ENCODE measurements at places on chromosomes 7 and 10. TPM values are rescaled to one million over a fixed set of nuclear protein-coding genes. Genes with fewer than 3 reads are reported as not detected.

- H3K36me3 ChIP-seq = no peaks in the 10 kb centered on the region
- DNase-seq = no peak
- no peak overlapping the region for H3K27ac ChIP-seq
- no peak overlapping the region for H3K4me3 ChIP-seq
- no peaks in the 10 kb centered on the region for H3K27me3 ChIP-seq
Observed at GRCh38 chr7:70553364-70553763, 578.6 kb upstream of the GALNT17 start.

DNA sequence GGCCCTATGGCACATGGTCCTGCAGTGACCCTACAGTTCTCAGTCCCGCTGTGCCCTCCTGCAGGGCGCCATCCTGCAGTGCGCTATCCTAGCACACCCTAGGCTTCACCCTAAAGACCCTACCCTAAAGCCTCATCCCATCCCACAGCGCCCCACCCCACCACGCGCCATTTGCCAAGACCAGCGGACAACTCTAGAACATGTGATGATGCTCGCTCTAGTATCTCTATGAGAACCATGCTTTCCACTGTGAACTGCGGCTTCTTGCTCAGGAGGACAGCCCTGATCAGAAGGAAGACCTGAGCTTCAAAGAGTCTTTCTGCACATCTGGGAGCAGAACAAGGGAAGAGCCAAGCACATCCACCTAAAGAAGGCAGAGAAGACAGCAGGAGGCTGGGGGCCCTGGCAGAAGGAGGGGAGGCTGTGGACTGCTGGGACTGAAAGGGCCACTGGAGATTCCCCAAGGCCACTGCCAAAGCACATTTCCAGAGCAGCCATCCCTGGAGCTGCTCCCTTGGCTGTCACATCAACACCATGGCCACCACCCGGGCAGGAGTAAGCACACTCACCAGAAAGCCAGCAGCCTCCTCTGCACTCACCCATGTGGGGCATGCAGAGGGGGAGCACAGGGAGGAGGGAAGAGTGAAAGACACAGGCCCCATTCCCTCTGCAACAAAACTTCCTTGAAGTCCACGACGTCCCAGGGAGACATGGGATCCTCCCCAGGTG, 134.1 kb downstream of the TNS3 start:
- H3K4me3 ChIP-seq = no peak overlapping the region
- H3K27ac ChIP-seq = peak overlapping the region; percentile 27
- no peaks in the 10 kb centered on the region for H3K27me3 ChIP-seq
- H3K36me3 ChIP-seq = no peaks in the 10 kb centered on the region

The ACSM6 gene
- total RNA-seq = not detected

GRCh38 chr10:6135039-6135438, 46.2 kb downstream of the RBM17 start:
- H3K4me3 ChIP-seq = no peak overlapping the region
- no peaks in the 10 kb centered on the region for H3K36me3 ChIP-seq
- DNase-seq = peak; percentile 55
- H3K4me1 ChIP-seq = no peaks in the 10 kb centered on the region

The LRRC61 gene
- 20.1 TPM for total RNA-seq

GRCh38 chr7:71343892-71344291, 211.9 kb downstream of the GALNT17 start:
- no peak for DNase-seq
- no peaks in the 10 kb centered on the region for H3K27me3 ChIP-seq
- no peaks in the 10 kb centered on the region for H3K36me3 ChIP-seq
- no peak overlapping the region for H3K27ac ChIP-seq

The DNAJC12 gene
- 1.9 TPM for total RNA-seq

DNA sequence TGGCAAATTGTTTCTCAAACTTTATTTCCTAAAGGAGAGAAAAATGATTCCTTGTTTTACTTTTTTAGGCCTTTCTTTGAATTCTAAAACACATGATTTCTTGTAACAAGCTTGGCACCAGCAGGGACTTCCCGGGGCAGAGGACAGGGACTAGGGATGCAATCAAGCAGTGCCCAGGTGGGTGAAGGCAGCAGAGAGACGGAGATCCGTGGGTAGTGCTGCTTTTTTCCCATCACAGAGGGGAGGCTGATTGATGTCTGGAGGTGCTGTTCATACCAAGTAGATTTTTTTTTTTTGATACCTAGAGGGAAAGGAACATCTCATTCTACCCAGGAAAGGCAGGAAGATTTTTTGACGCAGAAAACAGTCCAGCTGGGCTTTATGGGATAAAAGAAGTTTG, 91.9 kb downstream of the FAM171A1 start:
- DNase-seq = no peak
- no peak overlapping the region for H3K4me3 ChIP-seq
- no peak overlapping the region for H3K27ac ChIP-seq
- no peaks in the 10 kb centered on the region for H3K4me1 ChIP-seq
- H3K27me3 ChIP-seq = no peaks in the 10 kb centered on the region

DNA sequence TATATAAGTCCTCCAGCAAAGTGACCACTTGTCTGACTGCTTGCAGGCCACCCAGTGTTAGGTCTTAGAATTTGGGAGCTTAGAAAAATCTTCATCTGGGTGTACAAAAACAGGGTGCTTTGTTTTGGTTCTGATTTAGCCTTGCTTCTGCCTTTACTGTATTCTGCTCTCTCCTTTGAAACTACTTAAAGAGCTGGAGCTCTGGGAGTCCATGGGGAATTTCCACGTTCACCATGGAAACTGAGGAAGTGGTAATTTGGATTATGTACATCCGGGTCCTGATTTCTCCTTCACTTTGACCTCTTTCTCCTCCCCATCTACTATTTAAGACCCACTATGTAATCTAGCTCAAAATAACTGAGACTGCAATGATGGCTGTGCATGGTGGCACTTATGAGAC, 103.0 kb downstream of the JAZF1 start:
- no peak overlapping the region for H3K4me3 ChIP-seq
- H3K27ac ChIP-seq = no peak overlapping the region
- no peaks in the 10 kb centered on the region for H3K4me1 ChIP-seq
- no peak for DNase-seq
- H3K27me3 ChIP-seq = no peaks in the 10 kb centered on the region

- no peak overlapping the region for H3K27ac ChIP-seq
- no peaks in the 10 kb centered on the region for H3K27me3 ChIP-seq
- DNase-seq = no peak
- H3K36me3 ChIP-seq = no peaks in the 10 kb centered on the region
- no peak overlapping the region for H3K4me3 ChIP-seq
Observed at GRCh38 chr7:128725531-128725930, 13.6 kb upstream of the CALU start.

GRCh38 chr7:136655414-136655813, 213.0 kb upstream of the CHRM2 start:
- no peaks in the 10 kb centered on the region for H3K36me3 ChIP-seq
- H3K4me1 ChIP-seq = no peaks in the 10 kb centered on the region
- no peak overlapping the region for H3K4me3 ChIP-seq

GRCh38 chr7:79610313-79610712, 156.8 kb upstream of the MAGI2 start:
- H3K4me3 ChIP-seq = no peak overlapping the region
- H3K4me1 ChIP-seq = no peaks in the 10 kb centered on the region
- no peak overlapping the region for H3K27ac ChIP-seq
- H3K27me3 ChIP-seq = no peaks in the 10 kb centered on the region
- no peaks in the 10 kb centered on the region for H3K36me3 ChIP-seq

The MBL2 gene
- total RNA-seq = not detected

- no peaks in the 10 kb centered on the region for H3K4me1 ChIP-seq
- no peaks in the 10 kb centered on the region for H3K27me3 ChIP-seq
- no peak overlapping the region for H3K4me3 ChIP-seq
- DNase-seq = peak; percentile 73
- no peaks in the 10 kb centered on the region for H3K36me3 ChIP-seq
Observed at GRCh38 chr10:47009215-47009838, 98.1 kb downstream of the PTPN20 start.

GRCh38 chr10:119289227-119289920, 82.0 kb downstream of the GRK5 start:
- H3K27ac ChIP-seq = peak overlapping the region; percentile 1
- no peak for DNase-seq
- H3K36me3 ChIP-seq = no peaks in the 10 kb centered on the region
- H3K27me3 ChIP-seq = no peaks in the 10 kb centered on the region
- H3K4me1 ChIP-seq = peaks cover under 1% of the 10 kb centered on the region
- H3K4me3 ChIP-seq = no peak overlapping the region

- DNase-seq = no peak
- H3K27me3 ChIP-seq = no peaks in the 10 kb centered on the region
- H3K4me3 ChIP-seq = no peak overlapping the region
- no peaks in the 10 kb centered on the region for H3K4me1 ChIP-seq
Observed at GRCh38 chr10:44668336-44668735, 242.8 kb upstream of the TMEM72 start.

The INMT gene
- total RNA-seq = 24.8 TPM

DNA sequence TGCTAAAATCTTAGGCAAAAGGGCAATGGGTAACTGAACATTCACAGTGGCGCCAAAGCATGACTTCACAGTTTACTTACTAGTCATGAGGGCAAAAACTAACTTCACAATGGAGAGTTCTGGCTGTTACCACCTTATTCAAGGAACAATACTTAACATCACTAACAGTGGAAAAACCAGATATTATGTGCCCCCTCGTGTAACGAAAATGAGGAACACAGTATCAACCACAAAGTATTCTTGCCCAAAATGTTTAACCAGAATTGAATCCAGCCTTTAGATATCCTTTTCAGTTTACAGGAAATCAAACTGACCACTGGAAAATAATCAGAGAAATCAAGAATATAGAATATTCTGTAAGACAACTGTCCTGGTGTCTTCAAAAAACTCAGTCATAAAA, 9.5 kb downstream of the C7orf25 start:
- no peaks in the 10 kb centered on the region for H3K4me1 ChIP-seq
- H3K27me3 ChIP-seq = no peaks in the 10 kb centered on the region
- H3K27ac ChIP-seq = no peak overlapping the region
- no peak for DNase-seq

DNA sequence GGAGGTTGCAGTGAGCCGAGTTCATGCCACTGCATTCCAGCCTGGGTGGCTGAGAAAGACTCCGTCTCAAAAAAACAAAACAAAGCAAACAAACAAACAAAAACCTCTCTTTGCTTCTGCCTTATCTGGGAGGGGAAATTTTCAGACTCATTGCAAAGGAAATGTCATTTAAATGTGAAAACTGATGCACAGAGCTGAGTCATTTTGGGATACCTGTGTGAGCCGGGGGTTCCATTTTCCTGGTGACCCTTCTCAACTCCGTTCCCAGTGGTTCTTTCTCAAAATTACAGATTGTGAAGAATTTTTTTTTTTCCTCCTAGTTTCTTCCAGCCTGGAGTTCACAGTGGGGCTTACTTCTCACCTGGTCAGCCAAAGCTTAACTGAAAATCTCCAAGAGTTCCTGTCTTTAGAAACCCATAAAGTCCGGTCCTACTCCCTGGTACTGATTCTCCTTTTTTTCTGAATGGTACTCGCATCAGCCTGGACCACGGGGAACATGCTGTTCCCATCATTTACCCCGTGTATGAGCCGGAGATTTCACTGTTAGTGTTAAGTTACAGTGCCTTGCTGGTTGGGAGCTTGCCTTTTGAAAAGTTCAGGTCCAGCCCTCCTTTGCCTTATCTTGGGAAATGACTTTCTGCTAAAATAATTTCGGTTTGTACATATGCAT, 56.9 kb downstream of the RBM20 start:
- H3K4me1 ChIP-seq = no peaks in the 10 kb centered on the region
- no peak overlapping the region for H3K4me3 ChIP-seq

GRCh38 chr7:140275069-140275965, 98.5 kb upstream of the KDM7A start:
- no peaks in the 10 kb centered on the region for H3K4me1 ChIP-seq
- no peak for DNase-seq
- no peaks in the 10 kb centered on the region for H3K27me3 ChIP-seq
- no peak overlapping the region for H3K27ac ChIP-seq

DNA sequence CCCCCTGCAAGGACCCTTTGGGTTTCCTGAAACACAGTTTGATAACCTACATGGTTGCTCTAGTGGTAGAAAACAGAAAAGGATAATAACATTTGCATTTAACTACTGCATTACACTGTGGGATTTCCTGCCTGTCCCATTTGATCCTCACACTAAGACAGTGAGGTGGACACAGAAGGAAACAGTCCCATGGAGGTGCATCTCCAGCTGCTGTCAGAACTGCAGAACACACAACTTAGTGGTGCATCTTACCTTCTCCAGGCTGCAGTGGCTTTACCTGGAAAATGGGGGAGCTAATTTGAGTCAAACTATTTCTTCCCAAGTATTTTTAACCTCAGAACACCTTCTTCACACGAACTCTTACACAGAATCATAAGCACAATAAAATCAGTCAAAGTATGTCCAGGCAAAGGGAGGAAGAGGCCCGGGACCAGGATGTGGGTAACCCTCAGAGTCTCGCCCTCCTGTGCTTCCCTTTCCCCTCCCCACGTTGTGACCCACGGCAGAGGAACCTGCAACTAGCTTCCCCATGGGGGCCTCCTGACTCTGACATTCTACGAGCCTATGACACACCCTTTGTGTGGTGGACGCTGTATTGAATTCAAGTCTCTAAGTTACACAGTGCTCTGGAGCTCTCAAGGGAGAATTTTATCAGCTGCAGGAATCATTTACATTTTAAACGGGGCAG, 33.7 kb downstream of the SCRN1 start:
- no peak overlapping the region for H3K4me3 ChIP-seq
- H3K27ac ChIP-seq = no peak overlapping the region
- no peaks in the 10 kb centered on the region for H3K4me1 ChIP-seq
- no peaks in the 10 kb centered on the region for H3K27me3 ChIP-seq
- H3K36me3 ChIP-seq = no peaks in the 10 kb centered on the region

DNA sequence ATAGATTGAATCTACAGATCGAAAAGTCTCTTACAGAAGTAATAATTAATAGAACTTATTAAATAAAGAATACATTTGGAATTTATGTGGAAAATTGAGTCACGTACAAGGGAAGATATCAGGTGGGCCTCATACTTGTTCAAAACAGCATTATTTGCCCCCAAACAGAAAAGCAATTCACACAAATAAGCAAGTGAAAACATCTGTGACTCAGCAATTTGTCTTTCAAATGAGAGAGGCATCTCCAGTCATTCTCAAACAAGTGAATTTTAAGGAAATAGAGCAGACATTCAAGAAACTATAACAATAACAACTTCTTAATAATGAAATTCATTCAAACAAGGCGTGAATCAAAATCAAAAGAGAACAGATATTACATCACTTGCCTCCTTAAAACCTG, 50.1 kb downstream of the SEMA3A start:
- H3K36me3 ChIP-seq = no peaks in the 10 kb centered on the region
- H3K27ac ChIP-seq = no peak overlapping the region
- H3K4me3 ChIP-seq = no peak overlapping the region
- H3K27me3 ChIP-seq = no peaks in the 10 kb centered on the region
- no peaks in the 10 kb centered on the region for H3K4me1 ChIP-seq

- no peak for DNase-seq
- H3K4me1 ChIP-seq = peaks cover 10% of the 10 kb centered on the region
- H3K27ac ChIP-seq = peak overlapping the region; percentile 68
- H3K27me3 ChIP-seq = no peaks in the 10 kb centered on the region
- H3K4me3 ChIP-seq = no peak overlapping the region
- H3K36me3 ChIP-seq = no peaks in the 10 kb centered on the region
Observed at GRCh38 chr7:35004531-35005095, 32.7 kb downstream of the DPY19L1 start.
